Retina (tissue), 1 donor: ENCODE measurements at places on chromosomes 3 and 15.
A peak's percentile ranks its signal among the peaks of the same experiment; 100 is the strongest.

GRCh38 chr15:66713843-66714508 is 11.9 kb downstream of the SMAD6 start:
- no peak for DNase-seq

- DNase-seq: no peak
These were observed 72.9 kb upstream of the NDN start for GRCh38 chr15:23760024-23760423.

DNA sequence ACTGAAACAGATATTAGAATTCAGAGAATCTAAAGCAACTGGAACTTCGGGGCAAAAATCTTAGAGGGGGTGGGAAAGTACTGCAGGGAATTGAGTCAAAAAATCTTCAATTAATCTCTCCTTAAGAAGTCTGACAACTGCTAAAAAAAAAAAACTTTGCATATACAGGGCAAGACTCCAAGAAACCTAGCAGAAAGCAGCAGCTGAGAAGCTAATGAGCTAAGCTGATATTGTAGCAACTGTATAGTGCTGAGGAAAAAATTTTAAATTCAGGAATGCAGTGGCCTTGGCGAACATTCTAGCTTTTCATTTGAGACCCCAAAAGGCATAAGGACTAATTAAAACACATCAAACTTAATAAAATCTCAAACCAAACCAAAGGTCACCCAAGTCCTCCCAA is 113.6 kb downstream of the SCAPER start:
- DNase-seq: no peak

DNA sequence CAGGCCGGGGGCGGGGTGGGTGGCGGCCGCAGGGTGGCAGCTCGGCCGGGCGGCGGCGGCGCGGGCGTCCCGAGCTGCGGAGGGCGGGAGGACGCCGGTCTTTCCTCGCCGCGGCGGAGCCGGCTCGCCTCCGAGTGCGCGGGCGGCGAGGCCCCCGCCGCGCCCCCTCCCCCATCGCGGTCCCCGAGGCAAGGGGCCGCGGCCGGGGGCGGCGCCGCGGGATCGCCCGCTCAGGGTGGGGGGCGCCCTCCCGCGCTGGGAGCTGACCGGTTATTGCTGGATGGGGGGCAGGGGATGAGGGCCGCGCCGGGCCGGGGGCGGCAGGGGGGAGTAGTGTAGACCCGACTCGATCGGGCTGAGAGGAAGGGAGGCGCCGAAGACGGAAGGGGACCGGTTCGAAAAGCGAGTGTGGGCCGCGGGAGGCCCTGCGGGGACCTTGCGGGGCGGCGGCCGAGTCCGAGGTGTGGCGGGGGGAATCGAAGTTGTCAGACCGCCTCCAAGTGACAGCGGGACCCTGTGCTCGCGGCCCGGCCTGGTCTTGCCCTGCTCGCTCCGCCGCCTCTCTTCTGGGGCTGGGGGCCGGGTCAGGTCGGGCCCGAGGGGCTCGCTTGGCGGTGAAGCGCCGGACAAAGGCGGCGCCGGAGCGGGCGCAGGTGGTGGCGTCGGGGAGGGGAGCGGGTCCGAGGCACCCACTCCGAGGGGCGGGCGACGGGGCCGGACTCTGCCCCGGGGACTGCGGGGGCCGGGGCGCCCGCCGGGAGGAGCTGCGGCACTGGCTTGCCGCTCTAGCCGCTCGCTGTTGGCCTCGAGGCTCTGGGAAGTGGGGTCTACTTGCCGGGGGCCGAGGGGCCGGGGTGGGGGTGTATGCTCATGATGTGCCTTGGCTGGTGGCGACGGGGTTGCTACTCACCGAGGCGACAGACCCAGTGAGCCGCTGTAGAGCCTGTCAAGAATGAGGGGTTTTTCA is 1.1 kb downstream of the BAHD1 start:
- DNase-seq: peak; percentile 69

DNA sequence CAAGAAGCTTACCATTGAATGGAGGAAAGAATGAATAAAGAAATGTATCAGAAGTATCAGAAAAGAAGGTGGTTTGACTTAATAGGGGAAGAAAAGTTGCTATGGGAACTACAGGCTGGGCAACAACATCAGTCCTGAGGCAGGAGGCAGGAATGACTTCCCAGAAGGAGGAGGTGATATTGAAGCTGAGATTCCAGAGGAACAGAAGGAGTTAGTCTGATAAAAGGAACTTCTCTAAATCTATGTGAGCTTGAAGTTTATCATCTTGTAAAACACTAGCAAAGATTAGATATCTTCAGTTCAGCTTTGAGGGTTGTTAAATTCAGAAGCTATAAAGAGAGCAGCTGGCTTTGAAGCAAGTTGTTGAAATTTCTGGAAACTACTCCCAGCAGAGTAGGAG is 213.3 kb upstream of the THRB start:
- DNase-seq: no peak

DNA sequence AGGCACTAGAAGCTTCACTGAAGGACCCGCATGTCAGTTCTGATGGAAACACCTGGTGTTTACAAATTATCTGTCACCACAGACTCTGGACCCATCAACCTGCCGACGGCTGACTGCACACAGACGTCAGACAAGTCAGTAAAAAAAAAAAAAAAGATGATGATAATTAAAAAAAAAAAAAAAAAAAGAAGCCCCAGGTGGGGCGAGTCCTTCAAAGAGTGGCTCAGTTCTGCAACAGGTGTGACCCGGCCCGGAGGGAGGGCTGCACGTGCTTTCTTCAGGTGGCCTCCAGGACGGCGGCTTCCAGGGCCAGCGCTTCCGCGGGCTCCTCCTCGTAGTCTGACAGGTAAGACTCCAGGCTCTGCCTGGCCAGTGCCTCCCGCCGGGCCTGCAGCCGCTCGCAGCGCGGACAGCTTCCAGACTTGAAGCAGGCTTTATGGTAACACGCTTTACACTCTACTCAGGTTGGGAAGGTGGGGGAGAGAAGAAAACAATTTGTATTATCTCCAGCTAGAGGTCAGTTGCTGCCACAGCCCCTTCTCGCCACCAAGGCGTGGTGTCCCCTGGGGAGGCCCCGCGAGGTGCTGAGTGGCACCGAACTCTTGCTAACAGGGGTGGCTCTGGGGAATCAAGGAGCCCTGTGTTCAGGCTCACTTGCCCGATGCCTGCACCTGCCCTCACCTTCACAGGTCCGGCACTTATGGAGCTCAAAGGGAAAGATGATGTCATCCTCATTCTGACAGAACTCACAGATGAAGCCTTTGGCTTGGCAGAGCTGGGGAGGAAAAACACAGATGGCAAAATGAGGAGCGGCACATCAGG is 61.8 kb downstream of the RUBCN start:
- DNase-seq: no peak

DNA sequence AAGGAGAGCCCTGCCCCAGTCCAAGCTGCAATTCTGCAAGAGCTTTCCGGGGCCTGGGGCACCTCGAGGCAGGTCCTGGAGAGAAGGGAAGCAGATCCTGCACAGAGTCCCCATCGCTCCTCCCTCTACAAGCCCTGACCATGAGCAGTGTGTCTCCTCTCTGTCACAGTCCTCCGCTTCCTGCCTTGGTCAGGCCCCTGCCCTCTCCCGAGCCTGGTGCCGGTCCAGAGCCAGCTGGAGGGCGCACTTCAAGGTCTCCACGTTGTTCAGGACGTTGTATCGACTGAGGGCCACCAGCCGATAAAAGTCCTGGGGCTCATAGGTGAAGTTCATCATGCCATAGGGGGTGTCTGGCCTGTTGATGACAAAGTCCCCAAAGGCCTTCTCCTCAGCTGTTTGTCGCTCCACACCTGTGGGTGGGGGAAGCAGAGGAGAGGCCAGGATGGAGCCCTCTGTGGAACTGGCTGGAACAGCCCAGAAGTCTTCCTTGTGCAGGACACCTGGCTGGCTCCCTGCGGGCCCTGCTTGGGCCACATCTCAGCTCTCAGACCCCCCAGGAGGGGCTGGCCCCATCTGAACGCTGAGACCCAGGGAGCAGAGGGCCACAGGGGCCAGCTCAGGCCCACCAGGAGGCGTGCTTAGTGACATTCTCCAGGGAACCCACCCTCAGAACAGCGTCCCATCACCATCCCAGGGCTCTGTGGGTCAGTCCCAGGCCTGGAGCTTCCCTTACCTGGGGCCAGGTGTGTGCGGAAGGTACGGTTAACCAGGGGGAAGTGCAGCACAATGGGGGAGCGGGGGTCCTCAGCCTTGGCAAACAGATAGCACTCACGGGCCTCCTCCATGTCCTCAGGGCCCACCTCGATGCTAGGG is 14.4 kb downstream of the PLA2G4F start:
- DNase-seq: no peak
